Cardiac muscle cell (in vitro differentiated cells and primary cell): ENCODE measurements at places on chromosomes 1 and 21. TPM values are rescaled to one million over a fixed set of nuclear protein-coding genes. Genes with fewer than 3 reads are reported as not detected.
A peak's percentile ranks its signal among the peaks of the same experiment; 100 is the strongest.

- no peak for DNase-seq
Observed at GRCh38 chr1:73564294-73564693, 633.7 kb downstream of the LRRIQ3 start.

DNA sequence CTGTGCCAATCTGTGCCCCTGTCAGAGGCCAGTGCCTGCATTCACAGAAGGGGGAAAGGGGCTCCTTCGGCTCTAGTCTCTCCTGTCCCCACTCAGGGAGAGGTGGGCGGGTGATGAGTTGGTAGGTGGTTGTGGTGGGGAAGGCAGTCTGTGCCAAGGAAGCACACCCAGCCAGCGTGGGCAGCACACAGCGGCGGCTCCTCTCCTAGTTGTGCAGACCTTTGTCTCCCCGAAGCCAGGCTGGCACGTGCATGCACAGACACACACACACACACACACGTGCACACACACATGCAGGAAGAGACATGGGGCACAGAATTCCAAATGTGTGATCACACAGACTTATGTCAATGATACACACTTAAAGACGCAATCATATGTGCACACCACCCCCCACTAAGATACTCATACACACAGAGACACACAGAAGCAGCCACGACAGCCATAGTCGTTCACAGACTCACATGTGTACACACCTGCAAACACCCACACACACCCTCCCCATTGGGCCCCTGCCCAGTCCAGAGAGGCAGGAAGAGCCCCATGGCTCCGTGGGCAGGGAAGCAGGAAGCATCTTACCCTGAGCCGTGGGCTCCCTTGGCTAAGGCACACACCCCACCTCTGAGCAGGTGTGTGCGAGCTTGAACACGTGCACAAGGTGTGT is 16.4 kb downstream of the RIMS3 start:
- no peak for DNase-seq

GRCh38 chr1:18644446-18644845 is 13.8 kb downstream of the PAX7 start:
- no peak for DNase-seq

DNA sequence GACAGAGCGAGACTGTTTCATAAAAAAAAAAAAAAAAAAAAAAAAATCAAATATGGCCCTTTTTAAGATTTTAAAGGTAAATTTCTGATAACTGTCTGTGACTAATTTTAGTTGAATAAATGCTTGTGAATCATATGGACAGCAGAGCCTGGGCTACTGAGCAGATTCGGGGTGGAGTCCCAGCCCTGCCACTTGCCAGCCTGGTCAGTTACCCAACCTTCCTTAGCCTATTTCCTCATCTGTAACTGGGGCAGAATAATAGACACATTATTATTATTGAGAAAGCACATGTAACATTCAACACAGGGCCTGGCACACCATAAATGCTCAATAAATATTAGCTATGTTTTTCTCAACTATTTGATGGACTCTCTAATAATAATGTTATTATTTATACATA is 11.2 kb upstream of the H3-3A start:
- DNase-seq = no peak

DNA sequence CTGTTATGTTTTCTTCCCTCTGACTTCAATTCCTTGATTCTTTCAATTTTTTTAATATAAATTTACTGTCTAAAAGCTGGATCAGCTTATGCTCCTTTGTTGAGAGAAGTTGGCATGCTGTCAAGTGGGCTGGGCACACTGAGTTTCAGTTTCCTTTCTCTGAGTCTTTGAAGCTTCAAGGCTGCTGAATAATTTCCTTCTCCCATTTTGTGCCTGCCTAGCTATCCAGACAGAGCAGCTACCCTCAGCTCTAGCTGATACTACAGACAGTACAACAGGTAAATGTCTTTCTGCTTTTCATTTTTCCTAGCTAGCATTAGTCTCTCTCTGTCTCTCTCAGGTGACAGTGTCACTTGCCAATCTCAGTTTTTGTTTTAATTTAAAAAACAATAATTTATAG is at the start of gene IFI44:
IFI44 (plus strand) TSS at position 204 of the 400 bp plus-strand sequence. CDS start 365 bp downstream, outside the sequence.
- DNase-seq = peak; percentile 91

Gene ESPN
- 9.7 and 18.1 TPM in 2 replicates for total RNA-seq

Gene DCST1
- not detected in 2 replicates for total RNA-seq

Gene ZNF648
- 0.12 and 0.39 TPM in 2 replicates for total RNA-seq

GRCh38 chr1:111720274-111720976 is 18.8 kb downstream of the INKA2 start:
- DNase-seq = no peak

Gene C1orf94
- not detected in 2 replicates for total RNA-seq

DNA sequence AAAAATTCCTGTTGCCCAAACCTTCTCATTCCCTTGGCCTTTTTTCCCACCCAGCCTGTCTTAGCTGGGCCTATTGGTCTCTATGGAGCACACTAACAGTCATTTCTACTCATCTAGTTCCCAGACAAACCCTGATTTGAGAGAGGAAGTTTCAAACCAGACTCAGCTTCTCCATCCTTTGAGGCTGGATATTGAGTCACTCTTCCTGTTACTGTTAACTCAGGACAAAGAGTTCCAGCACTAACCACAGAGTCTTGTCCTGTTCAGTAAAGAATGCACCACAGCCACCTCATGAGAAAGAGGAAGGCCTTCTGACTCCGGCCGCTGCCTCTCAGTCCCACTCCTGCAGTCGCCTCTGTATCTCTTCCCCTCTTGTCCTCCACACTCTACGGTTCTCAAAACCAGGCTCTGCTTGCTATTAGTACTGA is 137.8 kb downstream of the PTPRC start:
- no peak for DNase-seq

DNA sequence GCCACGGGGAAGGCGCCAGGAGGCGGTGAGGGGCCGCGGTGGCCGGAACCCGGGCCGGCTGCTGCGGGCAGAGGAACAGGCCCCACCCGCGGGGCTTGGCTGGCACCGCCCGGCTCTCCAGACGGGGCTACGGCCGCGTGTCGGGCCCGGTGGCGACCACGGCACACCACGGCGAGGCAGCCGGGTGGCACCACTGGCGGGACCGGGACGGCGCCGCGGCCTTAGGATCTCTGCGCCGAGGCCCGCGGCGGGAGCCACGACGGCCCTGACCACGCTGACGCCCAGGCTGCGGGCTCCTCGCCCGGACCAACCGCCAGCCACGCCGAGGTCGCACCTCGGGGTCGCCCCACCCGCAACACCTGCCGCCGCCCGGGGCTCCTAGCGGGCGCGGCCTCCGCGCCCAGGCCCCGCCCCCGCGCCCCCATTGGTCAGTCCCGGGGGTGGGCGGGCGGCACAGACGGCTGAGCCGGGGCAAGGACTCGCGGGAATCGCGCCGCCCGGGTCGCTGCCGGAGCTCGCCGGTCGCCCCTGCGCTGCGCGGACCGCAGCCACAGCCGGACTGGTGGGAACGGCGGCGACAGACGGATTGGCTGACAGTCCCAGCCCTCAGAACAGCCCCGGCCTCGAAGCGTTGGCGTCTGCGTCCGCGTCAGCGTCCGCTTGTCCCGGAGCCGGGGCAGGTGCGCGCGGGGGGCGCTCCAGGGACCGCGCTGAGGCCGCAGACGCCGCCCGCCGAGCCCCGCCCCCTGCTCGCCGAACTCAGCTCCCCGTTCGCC is at the start of gene BMP8A:
BMP8A (plus strand) TSS at position 491 of the 776 bp plus-strand sequence. CDS start 356 bp downstream, outside the sequence.
- peak; percentile 34 for DNase-seq

GRCh38 chr21:35111321-35111930 is 62.3 kb upstream of the RUNX1 start:
- no peak for DNase-seq

- DNase-seq = no peak
Observed at GRCh38 chr1:169676001-169676400, 35.4 kb downstream of the SELL start.

Gene PLPPR5
- 0.32 and 0.42 TPM in 2 replicates for total RNA-seq

Gene GPN2
- 18.4 and 21.5 TPM in 2 replicates for total RNA-seq

Gene NR1I3
- total RNA-seq = 0.33 TPM in 1 of 2 replicates, not detected in the other

DNA sequence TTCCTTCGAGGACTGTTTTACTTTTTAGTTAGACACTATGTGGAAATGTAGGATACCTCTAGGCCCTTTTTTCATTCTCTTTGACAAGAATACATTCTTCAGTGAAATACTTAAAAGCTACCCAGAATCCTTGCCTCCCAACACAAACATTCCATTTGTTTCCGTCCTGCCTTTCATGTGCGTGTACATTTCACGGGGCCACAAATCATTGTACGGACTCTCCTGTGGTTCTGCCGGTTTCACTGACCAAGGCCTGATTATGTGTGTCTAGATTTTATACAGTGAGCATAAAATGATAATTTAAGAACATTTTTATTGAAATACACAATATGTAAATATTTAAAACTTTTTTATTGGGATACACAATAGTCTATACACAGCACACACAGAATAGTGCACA is 76.4 kb downstream of the RUNX3 start:
- DNase-seq = no peak

DNA sequence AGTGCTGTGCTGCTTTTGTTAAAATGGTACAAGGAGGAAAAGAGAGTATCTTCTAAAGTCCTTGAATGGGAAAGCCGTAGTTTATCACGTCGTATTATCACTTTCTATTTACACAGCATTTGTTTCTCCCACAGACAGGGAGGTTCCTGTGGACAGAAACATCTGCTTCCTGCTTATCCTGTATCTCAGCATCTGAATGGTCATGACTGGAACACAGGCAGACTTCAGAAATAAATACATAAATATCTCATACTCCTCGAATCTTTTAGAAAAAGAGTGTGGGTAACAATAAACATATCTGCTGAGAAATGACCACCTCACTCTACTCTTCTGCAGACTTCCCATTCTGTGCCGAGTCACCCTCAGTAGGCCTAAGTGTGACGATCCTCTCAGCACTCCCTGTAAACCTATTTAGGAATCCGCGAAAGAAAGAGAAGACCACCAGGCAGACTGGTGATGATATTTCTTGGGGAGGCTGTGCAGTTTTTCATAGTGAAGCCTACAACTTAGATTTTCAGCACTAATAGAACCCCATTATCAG is 393.5 kb downstream of the SMYD3 start:
- DNase-seq = no peak

Gene TRIM63
- total RNA-seq = 29.4 and 39.6 TPM in 2 replicates

Gene KCNT2
- total RNA-seq = 2.7 and 5.0 TPM in 2 replicates

Gene C8B
- not detected in 2 replicates for total RNA-seq

DNA sequence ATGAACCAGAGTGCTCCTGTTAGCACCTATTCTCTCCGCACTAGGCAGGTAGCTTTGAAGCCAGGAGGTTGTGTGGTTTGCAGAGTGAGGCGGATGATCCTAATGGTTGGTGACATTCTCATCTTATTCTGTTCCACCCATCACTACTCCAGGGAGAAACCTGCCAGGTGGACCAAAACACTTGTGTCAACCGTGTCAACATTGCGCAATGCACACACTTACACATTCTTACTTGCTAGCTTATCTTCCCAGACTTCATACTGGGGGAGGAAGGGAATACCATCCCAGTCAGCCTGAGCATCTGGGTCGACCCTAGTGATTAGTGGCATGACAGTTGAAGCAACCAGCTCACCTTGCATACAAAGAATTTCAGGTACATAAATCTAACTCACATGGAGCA is 236.9 kb downstream of the RPS6KC1 start:
- DNase-seq = no peak

Gene RAB25
- total RNA-seq = 1.6 and 3.1 TPM in 2 replicates

DNA sequence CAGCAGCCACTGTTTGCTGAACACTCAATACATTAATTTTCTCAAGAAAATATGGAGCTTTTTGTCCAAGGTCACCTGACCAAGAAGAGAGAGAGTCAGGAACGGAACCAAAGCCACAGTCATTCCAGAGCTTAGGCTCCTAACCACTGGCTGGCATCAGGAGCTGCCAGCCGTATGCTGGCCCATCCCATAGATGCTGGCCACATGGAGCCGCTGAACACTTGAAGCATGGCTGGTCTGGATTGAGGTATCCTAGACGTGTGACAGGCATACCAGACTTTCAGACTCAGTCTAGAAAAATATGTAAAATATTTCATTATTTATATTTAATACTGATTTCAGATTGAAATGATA is 458.7 kb downstream of the MATN1 start:
- no peak for DNase-seq

DNA sequence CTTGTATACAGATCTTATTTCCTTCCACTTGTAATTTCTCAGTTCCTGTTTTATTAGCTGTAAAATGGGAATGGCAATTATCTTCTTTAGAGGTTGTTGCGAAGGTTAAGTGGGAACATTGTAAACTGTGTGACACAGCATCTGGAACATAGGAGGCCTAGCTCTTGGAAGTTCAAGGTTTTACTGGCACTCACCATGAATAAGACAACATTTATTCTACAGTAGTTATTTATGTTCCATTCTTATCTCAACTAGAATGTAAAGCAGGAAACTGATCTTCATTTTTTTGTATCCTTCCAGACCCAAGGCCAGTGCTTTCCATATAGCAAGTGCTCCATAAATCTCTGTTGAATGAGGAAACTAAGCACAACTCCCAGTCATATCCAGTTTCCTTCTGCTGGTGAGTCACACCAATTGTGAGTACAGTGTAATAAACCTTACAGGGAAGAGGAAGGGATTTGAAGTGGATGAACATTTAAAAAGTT is 1.4 kb downstream of the BCL10 start:
- peak; percentile 70 for DNase-seq

Gene CRYZ
- 50.1 and 62.2 TPM in 2 replicates for total RNA-seq

DNA sequence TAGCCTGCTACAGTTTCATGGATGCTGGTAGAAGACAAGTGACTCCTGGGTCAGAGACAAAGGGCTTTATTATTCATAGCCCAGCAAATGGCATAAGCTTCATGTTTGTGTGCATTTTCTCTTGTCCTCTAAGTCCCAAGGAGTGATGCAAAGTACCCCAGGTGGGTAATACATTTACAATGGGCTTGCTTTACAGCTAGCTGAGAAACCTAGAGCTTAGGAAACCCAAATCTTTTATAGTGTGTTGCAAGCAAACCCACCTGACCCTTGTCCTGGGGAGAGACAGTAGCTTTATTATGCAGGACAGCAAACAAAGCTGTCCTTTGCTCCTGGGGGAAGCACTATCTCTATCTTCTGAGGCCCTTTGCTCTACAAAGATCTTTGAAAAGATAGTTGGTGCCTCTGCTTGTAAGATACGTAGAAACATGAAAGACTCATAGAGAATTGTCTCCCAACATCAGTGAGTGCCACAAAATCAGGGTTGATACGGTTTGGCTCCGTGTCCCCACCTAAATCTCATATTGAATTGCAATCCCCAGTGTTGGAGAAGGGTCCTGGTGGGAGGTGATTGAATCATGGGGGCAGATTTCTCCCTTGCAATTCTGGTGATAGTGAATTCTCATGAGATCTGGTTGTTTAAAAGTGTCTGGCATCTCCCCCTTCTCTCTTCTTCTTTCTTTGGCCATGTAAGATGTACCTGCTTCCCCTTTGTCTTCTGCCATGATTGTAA is 315.8 kb upstream of the USP24 start:
- no peak for DNase-seq

DNA sequence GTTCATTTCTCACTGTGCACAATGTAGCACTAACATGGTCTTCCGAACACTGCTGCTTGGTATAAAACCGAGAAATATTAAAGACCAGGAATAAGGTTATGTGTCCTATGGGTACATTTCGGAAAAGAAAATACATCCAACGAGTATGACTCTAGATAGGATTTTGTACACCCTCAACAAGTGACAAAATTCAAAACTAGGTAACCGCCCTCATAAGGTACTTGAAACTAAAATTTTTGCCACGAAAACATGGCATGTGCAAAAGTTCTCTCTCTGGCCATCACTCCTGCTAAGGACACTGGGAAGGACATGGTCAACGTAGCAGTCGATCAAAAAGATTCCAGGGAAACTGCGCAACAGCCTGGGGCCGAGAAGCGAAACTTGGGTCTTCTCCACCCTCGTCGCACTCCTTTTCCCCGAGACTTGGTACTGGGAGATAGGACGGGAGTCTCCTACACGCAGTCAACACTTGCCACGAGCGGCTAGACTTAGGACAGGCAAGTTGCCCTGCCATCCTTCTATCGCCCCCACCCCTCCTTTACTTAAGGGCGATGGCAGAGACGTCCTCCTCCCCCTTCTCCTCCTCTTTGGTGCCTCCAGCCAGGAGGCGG is 338 bp upstream of the TOR1AIP1 start:
- DNase-seq = no peak
